ENCODE measurements at places on chromosomes 7 and 10.

DNA sequence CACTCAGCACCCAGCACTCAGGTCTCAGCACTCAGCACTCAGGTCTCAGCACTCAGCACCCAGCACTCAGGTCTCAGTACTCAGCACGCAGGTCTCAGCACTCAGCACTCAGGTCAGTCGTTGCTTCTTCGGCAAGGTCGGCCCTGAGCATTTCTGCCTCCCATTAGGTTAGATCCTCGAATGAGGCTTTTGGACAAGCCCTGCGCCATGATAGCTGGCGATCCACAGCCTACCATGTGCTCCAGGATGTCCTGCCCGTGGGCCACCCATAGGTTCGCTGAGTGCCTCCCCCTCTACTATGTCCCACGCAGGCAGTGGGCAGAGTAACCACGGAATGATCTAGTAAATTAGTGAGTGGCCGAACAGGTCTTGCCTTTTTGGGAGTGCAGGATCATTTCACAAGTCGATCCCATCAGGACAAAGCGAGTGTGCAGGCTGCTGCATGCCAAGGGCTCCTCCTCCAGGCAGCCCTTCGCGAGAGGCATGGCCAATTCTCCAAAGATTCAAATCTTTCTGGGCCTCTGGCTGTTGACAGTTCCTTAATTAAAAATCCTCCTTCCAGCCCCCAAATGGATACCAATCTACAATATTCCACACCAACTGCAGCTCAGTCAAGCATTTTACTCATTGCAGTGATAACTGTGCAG, 206.3 kb downstream of the ADARB2 start:
- no peak for DNase-seq

- no peak for DNase-seq
Observed at GRCh38 chr10:112756235-112756527, 193.9 kb upstream of the TCF7L2 start.

GRCh38 chr10:104028146-104028545, 57.5 kb downstream of the COL17A1 start:
- DNase-seq = peak; percentile 10

- no peak for DNase-seq
Observed at GRCh38 chr10:58698777-58699356, 186.2 kb downstream of the BICC1 start.

GRCh38 chr10:7027913-7028808, 382.7 kb downstream of the SFMBT2 start:
- DNase-seq = peak; percentile 41

DNA sequence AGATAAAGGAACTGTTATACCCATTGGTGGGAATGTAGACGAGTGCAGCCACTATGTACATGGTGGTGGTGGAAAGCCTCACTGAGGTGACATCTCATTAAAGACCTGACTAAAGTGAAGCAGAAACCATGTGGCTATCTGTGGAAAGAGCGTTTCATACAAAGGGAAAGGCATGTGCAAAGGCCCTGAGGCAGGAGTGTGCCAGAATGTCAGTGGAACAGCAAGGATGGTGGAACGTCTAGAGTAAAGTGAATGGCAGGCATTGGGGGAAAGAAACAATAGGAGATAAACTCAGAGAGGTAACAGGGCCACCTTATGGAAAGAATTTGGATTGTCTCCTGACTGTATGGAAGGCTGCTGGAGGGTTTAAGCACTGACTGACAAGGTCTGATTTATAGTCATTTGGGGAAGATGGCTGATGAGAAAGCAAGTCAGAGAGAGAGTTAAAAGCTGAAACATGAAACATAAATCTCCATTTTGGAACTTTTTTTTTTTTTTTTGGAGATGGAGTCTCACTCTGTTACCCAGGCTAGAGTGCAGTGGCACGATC, 245.7 kb downstream of the STK31 start:
- DNase-seq = no peak

GRCh38 chr10:133258818-133259601, 17.7 kb downstream of the ADAM8 start:
- peak; percentile 99 for DNase-seq

DNA sequence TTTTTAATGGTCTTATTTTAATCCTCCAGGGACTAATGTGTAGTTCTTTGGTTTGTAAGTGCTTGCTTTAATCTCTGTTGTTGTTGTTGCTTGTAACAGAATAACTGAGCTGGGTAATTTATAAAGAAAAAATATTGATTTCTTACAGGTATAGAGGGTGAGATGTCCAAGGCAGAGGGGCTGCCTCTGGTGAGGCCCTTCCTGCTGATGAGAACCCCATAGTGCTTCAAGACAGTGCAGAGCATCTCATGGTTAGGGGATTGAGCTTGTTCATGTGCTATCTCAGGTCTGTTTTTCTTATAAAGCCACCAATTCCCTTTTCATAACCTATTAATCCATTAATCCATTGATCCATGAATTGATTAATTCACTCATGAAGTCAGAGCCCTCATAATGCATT, 516.3 kb upstream of the KCND2 start:
- no peak for DNase-seq

DNA sequence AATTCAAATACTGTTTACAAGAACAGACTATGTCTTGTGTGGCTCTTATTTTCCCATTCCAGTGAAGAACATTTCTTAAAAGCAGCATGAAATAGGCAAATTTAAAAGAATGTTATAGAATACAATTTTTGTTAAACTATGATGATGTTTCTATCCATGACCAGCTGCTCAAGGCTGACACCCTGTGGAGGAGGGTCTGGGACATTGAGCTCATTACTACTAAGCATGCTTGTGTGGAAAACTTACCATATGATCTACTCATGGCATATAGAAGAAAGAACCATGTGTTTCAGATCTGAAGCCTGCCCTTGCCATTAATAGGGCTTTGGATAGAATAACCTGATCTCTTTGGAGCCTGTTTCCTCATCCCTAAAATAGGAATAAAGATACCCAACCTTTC, 125.0 kb downstream of the FOXP2 start:
- peak; percentile 35 for DNase-seq

DNA sequence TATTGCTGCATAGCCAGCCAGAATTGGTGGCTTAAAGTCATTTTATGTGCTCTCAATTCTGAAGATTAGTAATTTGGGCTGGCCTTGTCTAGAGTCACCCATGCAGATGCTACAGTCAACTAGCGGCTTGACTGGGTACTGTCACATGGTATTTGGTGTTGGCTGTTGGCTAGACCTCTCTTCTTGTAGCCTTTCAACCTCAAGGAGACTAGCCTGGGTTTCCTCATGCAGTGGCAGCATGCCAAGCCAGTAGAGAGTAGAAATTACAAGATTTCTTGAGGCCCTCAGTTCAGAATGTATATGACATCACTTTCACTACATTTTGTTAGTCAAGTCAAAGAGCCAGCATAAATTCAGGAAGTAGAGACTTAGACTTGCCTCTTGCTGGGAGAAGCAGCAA, 3.7 kb upstream of the ZNF800 start:
- no peak for DNase-seq

DNA sequence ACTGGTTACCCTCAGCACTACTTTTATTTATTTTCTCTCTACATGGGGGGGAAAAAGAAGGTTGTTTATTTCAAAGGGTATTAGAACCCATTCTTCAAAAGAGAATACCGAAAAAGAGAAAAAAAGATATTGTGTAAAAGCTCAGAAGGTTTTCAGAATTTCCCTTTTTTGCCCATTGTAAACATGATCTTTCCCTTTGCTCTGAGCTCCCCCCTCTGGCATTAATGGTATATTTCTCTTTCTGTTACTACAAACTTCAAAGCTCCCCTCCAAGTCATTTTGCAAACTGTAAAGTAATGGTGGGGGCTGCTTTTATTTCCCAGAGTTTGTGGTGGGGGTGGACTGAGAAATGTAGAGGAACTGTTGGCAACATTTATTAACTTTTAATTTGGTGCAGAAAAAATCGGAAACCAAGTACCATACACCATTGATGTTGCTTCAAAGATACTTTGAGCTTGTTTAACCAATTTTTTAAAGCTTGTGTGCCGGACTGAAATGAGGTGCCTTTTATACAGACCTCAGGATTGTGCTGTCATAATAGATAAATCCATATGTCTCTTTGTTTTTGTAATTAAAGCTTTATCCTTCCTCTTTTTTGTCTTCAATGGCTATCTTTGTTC, 181.5 kb downstream of the EXOC4 start:
- DNase-seq = peak; percentile 43

- DNase-seq = peak; percentile 23
Observed at GRCh38 chr7:2632733-2633537, 1.1 kb downstream of the TTYH3 start.

DNA sequence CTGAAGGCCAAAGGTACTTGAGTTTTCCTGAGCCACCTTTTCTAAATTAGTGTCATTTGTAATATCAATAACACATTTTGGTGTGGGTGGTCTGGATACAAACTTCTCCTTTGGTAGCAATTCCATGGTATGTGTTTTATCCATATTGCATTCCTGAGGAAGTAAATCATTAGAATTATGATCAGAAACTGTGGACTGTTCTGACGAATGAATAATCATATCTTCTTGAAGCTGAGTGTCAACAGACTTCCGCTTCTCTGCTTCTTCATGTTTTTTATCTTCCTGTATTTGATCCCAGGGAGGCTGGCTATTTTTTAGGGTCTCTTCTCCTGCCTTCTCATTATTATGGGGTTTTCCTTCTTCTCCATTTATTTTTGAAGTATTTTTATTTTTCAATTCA, 81.4 kb downstream of the NRBF2 start:
- DNase-seq = no peak

DNA sequence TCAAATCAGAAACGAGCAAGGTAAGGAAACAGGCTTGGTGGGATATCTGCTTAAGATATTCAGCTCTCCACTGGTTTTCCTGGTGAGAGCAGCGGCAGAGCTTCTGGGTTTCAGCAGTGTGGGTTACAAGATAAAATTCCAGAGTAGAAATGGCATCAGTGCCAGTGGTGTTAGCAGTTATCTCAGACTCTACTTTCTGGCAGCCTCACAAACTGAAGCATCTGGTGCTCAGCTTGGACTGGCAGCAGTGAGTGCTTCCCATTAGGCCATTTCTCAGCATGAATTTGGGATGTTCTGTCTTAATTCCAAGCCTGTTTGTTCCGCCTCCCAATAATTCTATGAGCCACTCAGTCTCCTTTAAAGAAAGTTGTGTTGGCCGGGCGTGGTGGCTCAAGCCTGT, 6.9 kb upstream of the GSTO2 start:
- DNase-seq = no peak

DNA sequence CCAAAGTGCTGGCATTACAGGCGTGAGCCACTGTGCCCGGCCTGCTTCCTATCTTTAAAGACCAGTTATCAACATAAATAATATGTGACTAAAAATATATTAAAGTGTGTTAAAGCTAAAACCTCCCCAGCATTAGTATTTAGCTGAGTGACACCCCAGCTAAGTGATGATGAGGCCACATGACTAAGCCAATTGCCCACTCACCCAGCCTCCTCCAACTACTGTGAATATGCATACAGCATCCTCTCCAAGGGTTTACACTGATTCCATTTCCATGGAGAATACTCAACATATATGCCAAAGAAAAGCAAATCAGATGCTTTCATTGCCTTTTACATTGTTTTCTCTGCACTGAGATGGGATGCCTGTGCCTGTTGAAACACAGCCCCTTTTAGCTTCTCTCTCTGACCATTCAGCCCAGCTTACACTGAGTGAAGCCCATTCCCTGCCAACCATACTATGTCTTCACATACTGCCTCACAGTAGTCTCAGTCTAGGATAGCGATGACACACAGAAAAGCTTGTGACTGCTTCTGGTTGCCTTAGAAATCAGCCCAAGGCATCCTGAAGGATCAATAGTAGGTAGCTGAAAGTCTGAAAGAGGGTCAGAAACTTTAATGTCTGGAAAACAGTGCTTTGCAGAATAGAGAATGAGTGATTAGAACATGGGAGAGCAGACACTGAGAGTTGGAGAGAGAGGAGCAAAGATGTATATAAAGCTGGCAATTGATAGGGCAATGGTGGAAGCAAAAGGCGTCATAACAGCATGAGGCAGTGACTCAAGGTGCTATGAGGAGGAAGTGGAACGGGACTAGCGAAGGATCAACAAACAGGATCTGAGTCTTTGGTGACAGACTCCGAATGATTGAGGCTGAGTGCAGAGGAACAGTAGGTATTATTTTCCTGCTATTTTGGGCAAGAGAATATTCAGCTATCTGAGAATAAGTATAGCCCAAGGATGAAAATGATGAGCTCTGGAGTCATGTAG, 19.8 kb upstream of the ATE1 start:
- no peak for DNase-seq

DNA sequence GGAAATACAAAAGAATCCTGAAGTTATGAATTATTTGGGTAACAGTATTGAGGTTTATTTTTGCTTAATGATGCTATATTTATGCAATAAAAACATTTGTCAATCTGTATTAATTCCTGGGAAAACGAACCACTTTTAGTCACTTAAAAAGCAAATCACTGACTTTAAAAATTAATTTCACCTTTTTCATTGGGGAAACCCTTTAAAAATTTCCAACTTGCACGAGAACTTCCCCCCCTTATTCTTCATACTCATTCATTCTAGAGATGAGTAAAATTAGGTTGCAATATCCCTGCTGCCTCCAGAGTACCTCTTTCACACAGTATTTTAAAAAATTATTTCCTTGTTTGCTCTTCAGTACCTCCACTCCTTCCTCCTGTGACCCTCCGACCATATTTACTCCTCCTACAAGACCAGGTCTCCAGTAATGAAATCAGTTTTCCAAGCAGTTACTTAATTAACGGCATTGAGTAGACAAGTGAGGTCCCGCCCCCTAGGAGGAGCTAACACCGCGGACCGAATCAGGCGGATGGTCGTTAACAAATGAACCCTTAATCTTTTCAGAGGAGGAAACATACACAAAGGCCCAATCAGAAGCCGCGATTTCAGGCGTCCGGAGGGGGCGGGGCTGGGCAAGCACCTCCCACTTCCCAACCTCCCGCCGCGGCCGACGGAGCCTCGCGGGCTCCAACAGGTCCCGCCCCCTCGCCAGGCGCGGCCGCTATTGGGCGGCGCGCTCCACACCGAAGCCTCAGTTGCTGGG, 465 bp upstream of the TRIM24 start:
- no peak for DNase-seq

GRCh38 chr10:105514106-105514505, 873.0 kb downstream of the SORCS3 start:
- no peak for DNase-seq

DNA sequence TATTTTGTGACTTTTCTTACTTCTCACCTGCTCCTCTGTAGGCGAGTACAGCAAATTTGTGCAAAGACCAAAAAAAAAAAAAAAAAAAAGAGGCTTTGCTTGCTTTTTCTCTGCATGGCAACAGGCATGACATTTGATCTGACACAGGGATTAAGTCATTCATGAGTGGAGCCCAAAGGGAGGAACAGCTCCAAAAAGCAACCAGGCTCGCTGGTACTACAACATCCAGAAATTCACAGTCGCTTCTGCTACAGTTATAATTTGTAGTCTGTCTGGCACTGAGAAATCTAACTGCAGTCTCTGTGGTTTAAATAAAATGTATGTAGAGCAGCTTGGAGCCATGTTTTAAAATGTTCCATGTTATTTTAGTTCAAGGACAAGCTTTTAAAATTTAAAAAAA, 31.7 kb downstream of the MKX start:
- peak; percentile 26 for DNase-seq

- no peak for DNase-seq
Observed at GRCh38 chr7:96315125-96315512, 6.8 kb downstream of the SLC25A13 start.

DNA sequence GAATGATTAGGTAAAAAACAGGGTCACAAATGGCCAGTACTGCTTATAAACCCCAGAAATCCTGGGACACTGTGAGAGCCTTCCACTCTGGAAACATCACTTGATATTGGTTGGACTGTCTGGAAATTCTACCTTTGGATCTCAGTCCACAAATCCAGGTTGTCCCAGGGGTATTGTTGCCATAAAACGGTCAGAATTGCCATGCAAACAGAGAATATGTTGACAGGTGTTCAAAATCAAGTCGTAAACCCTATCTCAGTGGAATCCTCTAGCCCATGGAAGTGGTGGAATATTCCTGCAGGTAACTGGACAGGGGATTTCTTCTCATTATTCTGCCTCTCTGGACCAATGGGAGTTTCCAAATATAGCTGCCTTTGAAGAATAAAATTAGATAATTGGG, 31.2 kb upstream of the KCTD7 start:
- DNase-seq = no peak

Measured in HCEC 1CT (cell line).